ENCODE measurements at places on chromosomes 12 and 14.

- no peak for DNase-seq
Observed at GRCh38 chr12:109102491-109102890, 5.1 kb downstream of the UNG start.

DNA sequence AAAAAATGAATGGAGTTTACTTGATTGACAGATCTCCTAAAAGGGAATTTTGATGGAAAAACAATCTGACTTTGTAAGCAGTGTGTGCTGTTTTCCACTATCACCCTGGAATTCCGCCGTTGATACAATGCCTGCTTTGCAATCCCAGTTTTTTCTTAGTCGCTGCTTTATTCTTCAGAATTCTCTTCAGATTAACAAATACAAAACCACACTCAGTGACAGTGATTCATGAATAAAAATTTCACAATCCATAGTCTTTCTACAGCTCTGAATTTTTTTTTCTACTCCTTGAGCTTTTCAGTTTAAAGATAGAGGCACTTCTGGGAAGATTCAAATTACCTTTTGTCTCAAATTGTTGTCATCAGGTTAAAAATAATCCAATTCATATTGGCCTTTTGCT is 44.6 kb upstream of the KITLG start:
- no peak for DNase-seq

DNA sequence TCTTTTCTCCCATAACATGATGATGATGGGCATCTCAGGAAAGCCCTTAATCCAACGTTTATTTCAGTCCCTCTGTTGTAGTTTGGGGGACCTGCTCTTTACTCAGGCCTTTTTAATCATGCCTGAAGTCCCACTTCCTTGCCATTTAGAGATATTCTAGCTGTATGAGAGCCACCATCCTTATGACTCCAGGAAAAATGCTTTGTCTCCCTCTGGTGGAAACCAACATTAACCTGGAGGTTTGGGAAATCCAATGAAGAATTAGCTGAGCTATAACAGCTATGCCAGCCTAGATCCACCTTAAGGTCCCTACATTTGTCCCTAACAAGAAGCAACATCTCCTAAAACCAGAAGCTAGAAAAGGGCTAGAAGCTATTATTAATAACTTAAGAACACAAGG is 1399.1 kb downstream of the LRFN5 start:
- no peak for DNase-seq

GRCh38 chr12:48175613-48176416 is 7.6 kb upstream of the CCDC184 start:
- no peak for DNase-seq

Data from activated CD8-positive, alpha-beta T cell treated with anti-CD3 and anti-CD28 coated beads, Interleukin-2, amount 10 ng/mL, durations not matched to agents 7 days and 5 days (primary cell).